ENCODE measurements at places on chromosomes 1 and 21.

DNA sequence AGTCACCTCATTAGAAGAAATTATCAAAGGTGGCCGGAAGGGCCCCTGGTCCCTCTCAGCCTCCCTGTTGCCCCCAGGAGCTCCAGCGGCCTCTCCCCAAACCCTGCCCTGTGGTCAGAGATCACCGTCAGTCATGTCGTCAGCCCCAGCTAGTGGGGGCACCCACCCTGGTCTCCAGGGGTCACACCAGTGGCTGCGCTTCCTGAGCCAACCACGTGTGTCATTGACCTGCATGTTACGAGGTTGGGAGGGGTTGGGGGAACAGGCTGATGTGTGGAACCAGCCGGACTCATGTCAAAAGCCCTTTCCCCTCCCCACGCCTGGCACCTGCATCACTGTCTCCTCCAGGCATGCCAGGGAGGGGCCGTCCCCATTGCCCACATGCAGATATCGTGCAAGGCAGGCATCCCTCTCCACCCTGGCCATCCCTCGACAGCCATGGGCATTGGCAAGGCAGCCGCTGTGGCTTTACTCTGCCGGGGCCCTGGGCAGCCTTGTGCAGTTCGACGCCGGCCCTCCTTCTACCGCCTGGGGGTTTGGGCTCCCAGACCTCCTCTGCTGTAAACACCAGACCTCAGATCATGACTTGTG, 128.7 kb downstream of the CRYAA start:
- H3K36me3 ChIP-seq, result no peaks in the 10 kb centered on the region
- H3K27me3 ChIP-seq, result no peaks in the 10 kb centered on the region
- peak; percentile 2 for DNase-seq
- no peak overlapping the region for H3K27ac ChIP-seq
- peaks cover 22% of the 10 kb centered on the region for H3K4me1 ChIP-seq

DNA sequence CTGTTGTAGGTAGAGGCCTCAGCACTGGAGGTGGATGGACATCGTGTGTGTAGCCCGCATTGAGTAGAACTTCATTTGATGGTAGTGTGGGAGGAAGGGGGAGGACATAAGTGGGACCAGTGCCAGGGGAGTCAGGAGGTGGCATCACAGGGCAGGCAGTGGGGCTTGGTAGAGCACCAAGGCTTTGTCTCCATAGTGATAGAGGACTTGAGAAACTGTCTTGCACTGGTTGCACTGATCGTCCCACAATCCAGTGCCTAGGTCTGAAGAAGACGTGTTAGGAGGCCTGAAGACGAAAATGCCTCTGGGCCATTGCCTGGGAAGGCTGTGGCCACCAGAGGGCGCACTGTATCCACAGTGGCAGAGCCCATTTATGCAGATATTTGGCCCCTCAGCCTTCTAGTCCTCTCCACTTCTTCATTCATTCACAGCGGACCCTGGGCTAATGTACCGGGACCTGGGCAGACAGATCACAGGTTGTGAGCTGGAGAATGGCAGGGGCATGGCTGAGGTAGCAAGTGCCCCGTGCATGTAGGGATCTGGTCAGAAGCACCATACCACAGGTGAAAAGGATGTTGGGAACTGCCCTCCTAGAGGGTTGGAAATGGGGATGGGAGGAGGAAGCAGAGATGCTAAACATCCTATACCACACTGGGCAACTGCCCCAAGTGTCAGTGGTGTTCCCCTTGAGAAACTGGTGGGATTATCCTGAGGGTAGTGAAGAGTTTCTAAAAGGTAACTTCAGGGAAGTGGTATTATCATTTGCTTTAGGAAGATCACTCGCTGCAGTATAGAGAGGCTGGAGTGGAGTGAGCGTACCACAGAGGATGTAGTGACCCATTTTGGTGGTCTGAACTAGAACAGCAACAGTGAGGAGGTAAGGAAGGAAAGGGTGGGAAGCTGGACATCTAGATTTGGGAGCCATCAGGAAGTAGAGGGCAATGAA, 95.3 kb downstream of the PIK3R3 start:
- H3K4me1 ChIP-seq, result peaks cover 76% of the 10 kb centered on the region
- H3K27ac ChIP-seq, result peak overlapping the region; percentile 21
- H3K4me3 ChIP-seq, result no peak overlapping the region
- peaks cover 35% of the 10 kb centered on the region for H3K36me3 ChIP-seq
- peak; percentile 84 for DNase-seq

DNA sequence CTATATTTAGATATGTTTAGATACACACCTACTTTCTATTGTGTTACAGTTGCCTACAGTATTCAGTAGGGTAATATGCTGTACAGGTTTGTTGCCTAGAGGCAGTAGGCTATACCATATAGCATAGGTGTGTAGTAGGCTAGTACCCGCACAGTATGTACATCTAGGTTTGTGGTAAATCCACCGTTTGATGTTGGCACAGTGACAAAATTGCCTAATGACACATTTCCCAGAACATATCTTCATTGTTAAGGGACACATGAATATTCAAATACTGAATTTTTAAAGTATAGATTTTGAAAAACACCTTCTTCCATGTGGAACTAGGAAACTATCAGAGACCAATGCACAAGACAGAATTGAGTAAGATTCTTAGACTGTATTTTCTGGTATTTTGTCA, 22.6 kb upstream of the PDC start:
- H3K36me3 ChIP-seq, result no peaks in the 10 kb centered on the region
- no peaks in the 10 kb centered on the region for H3K4me1 ChIP-seq
- no peak overlapping the region for H3K4me3 ChIP-seq
- no peak for DNase-seq
- H3K27me3 ChIP-seq, result no peaks in the 10 kb centered on the region

GRCh38 chr1:20216574-20216973, 30.3 kb upstream of the PLA2G2C start:
- peaks cover 56% of the 10 kb centered on the region for H3K27me3 ChIP-seq
- H3K36me3 ChIP-seq, result no peaks in the 10 kb centered on the region
- H3K4me3 ChIP-seq, result no peak overlapping the region
- no peak for DNase-seq
- peaks cover 11% of the 10 kb centered on the region for H3K4me1 ChIP-seq
- no peak overlapping the region for H3K27ac ChIP-seq

DNA sequence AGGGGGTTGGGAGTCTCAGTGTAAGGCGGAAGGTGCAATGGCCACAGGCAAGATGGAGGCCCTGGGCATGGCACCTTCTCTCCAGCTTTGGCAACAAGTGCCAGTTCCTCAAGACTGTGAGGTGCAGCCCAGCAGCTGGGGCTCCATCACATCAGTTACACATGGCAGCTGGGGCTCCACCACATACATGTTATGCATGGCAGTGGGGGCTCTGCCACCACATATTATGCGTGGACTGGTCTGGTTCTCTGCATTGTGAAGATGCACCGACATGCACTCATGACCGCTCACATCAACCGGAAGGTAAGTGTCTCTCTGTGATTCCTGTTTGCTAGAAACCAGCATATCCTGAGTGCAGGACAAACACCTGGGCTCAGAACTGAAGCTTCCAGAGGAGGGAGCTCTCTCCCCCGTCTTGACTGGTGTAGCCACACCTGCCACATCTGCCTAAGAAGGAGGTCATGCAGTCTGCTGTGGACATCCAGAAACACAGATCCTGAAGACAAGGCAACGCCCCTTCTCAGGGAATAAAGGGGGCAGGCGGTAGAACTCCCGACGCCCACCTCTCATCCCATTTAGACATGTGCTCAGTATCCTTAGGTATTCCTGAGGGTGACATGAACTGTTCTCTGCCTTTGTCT, 104.1 kb upstream of the TMPRSS2 start:
- no peak for DNase-seq
- H3K4me1 ChIP-seq, result peaks cover 21% of the 10 kb centered on the region
- peak overlapping the region; percentile 20 for H3K27ac ChIP-seq
- no peaks in the 10 kb centered on the region for H3K36me3 ChIP-seq

- H3K36me3 ChIP-seq, result no peaks in the 10 kb centered on the region
- no peak overlapping the region for H3K27ac ChIP-seq
- H3K27me3 ChIP-seq, result no peaks in the 10 kb centered on the region
- no peaks in the 10 kb centered on the region for H3K4me1 ChIP-seq
Observed at GRCh38 chr1:104406728-104407127, 657.0 kb downstream of the AMY1C start.

DNA sequence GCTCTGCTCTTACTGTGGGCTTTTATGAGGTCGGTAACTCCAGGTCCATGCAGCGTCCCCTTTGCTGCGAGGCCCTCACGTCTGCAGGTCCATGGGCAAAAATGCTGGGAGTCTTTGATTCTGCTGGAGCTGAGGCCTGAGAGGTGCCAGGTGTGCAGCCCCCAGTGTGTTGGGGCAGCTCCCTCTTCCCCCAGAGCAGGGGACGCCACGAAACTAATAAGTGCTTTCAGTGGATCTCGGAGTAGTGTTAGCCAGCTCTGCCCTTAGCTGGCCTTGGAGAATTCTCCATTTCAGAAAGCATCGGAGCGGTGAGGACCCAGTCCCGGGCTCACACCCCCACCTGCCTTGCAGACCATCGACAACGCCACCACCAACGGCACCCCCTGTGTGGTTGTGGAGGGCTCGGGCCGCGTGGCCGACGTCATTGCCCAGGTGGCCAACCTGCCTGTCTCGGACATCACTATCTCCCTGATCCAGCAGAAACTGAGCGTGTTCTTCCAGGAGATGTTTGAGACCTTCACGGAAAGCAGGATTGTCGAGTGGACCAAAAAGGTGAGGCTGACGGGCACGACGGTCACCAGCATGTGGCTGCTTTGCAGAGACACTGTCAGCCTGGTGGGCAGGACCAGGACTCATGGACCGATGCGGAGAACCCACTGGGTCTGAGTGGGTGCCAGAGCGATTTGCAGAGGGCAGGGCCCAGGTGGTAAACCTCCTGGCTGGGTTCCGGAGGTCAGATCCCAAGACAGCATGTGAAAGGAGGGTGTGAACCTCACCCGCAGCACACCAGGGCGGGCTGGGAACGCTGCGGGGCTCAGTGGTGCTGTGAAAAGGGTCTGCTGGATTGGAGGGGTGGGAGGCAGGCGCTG, 25.5 kb downstream of the TRPM2 start:
- H3K4me1 ChIP-seq, result no peaks in the 10 kb centered on the region
- peaks cover 73% of the 10 kb centered on the region for H3K27me3 ChIP-seq
- no peak for DNase-seq
- H3K36me3 ChIP-seq, result no peaks in the 10 kb centered on the region
- no peak overlapping the region for H3K4me3 ChIP-seq

- H3K36me3 ChIP-seq, result no peaks in the 10 kb centered on the region
- H3K4me3 ChIP-seq, result no peak overlapping the region
- DNase-seq, result peak; percentile 81
- no peaks in the 10 kb centered on the region for H3K27me3 ChIP-seq
Observed at GRCh38 chr1:234955107-234955731, 173.4 kb downstream of the TOMM20 start.

DNA sequence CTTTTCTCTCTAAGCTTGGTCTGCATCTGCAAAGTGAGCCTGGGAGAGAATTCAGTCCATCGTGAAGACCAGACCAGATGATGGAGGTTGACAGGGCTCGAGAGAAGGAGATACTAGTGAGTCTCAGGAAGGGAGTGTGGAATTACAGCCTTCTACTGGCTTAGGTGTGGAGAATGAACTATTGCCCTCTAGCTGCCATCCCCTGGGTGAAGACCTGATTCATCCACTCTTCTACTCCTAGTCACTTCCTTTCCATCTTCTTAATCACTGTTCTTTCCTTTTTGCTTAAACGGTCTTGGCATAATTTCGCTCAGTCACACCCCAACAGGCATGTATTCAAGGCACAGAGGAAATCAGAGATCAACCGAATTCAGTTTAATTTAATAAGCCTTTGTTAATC, 34.0 kb upstream of the HSD17B7 start:
- no peak for DNase-seq
- no peaks in the 10 kb centered on the region for H3K27me3 ChIP-seq
- H3K4me1 ChIP-seq, result no peaks in the 10 kb centered on the region
- H3K4me3 ChIP-seq, result no peak overlapping the region

DNA sequence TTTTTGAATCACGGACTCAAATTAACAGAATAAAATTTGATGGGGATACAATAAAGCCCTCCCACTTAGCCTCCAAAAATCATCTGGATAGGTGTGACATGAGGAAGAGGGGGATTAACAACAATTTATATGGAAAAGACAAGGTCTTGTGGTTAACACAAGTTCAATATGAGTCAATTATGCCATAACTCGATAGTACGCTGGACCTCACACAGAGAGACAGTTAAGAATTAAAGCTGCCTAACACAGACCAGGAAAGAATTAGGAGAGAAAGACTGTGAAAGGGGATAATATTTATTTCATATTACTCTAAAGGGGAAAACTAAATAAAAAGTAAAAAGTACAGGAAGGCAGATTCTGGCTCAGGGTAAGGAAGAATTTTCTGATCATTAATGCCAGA, 243.7 kb upstream of the LYPLAL1 start:
- H3K4me1 ChIP-seq, result no peaks in the 10 kb centered on the region
- no peaks in the 10 kb centered on the region for H3K27me3 ChIP-seq
- DNase-seq, result no peak
- no peaks in the 10 kb centered on the region for H3K36me3 ChIP-seq
- H3K27ac ChIP-seq, result no peak overlapping the region

- no peak overlapping the region for H3K27ac ChIP-seq
- no peak for DNase-seq
- H3K27me3 ChIP-seq, result no peaks in the 10 kb centered on the region
- H3K4me1 ChIP-seq, result peaks cover 38% of the 10 kb centered on the region
Observed at GRCh38 chr1:56472860-56473259, 106.5 kb downstream of the PLPP3 start.

GRCh38 chr1:216123446-216124191, 299.6 kb downstream of the USH2A start:
- no peaks in the 10 kb centered on the region for H3K4me1 ChIP-seq
- no peak for DNase-seq
- H3K27ac ChIP-seq, result no peak overlapping the region
- no peaks in the 10 kb centered on the region for H3K36me3 ChIP-seq
